Forelimb muscle (tissue), 1 donor: ENCODE measurements at places on chromosomes 4 and X.

DNA sequence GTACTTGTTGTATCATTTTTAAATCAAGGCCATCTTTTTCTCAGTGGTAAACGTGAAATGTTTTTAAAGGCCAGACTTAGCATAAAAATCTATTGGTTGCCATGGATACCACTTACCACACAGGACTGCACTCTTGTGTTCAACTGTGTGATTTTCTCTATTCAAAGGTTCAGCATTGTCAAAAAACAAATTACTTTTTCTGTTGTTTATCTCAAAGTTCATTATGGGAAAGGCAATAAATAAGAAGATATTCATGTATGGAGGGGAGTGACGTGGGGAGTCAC lies 231.0 kb upstream of the GATB start:
- no peak for DNase-seq

DNA sequence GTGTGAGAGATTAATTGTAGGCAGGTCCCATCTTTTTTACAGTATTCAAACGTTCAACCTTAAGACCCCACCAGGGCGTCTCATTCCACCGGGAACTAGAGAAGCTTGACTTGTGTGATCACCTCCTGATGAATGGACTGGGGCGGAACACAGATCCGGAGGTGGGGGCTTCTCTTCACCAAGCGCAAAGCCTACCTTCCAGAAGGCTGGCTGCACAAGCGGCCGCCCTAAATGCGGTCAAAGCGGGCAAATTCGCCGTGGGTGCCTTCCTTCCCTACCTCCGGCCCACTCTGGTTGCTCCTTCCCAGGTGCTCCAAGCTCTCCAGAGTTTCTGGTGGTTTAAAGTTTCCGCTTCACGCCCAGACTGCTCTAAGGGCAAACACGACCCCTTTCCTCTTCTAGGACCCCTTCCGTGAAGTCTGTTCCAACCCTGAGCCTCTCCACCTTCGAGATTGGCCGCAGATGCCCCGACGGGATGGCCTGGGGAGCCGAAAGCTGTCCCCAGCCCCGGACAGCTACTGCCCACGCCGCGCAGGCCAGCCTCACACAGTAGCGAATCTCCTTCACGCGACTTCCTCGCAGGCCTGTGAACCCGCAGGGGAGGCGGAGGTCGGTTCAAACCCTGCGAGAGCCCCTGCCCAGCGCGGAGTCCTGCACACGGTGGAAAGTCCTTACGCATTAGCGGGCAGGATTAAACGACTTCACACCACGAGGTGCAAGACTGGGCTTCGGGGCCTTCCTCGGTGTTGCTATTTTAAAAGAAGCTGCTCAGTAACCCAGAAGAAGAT lies 1.6 kb upstream of the WWC2 start:
- no peak for DNase-seq

DNA sequence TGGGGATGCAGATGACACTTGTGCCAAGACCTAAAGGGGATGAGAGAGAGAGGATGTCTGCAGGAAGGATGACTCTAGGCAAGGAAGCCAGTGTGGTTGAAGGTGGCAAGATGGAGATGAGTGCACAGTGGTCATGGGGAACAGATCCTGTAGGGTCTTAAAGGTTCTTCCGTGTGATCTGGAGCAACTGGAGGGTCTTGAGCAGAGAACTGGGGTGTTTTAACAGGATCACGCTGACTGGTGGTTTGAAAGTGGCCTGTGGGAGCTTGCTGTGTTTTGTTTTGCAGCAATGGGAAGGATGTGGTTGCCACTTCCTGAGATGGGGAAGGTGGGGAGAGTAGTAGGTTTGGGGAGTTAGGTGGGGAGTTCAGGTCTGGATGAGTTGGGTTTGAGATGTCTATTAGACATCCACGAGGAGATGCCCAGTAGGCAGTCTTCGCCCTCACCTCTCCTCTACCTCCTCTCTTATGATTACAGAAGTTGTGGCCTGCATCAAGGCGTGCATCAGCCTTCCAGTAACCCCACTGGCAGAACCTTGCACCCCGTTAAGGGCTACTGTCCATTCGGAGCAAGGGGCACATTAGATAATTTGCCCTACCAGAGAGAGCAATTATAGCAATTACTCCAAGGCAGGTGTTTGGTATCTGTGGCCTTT lies 1.4 kb upstream of the STBD1 start:
- DNase-seq, result no peak

DNA sequence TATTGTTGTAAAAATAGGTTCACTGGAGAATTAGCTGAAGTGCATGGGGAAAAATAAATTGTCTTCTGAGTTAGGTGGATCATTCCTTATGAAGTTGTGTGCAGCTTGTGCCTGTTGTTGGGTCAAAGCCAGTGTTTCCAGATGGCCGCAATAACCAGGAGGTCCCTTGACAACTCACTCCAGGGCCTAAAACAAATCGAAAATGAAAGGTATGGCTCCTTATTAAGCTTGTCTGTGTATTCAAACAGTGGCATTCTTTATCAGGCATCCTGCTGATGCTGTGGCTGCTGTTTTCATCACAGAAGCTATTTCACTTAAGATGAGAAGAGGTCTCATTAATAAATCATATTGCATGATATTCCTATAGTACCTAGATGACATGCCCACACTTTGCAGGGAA lies 80.2 kb downstream of the GRIA2 start:
- DNase-seq, result no peak

DNA sequence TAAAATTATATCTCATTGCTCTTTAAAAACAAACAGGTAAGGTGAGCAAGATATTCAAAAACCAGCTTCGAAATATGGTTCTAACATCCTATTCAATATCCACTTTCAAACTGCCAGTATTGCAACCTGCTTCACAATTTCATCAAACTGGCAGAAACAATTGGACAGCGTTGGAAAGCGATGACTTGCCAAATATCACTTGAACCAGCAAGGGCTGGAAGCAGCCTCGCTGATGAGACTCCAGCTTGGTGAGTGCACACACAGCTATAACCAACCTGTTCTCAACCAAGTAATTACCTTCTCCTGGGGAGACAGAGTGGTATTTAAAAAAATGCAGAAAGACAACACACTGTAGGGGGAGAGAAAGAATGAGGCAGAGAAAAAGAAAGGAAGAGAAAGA lies 155.8 kb upstream of the RAI2 start:
- no peak for DNase-seq

GRCh38 chr4:133588306-133588705 lies 439.2 kb downstream of the PCDH10 start:
- no peak for DNase-seq

- DNase-seq, result no peak
Measured at GRCh38 chr4:176207839-176208238, 12.5 kb upstream of the SPATA4 start.

- DNase-seq, result no peak
Measured at GRCh38 chr4:118718511-118719170, 33.4 kb downstream of the METTL14 start.

DNA sequence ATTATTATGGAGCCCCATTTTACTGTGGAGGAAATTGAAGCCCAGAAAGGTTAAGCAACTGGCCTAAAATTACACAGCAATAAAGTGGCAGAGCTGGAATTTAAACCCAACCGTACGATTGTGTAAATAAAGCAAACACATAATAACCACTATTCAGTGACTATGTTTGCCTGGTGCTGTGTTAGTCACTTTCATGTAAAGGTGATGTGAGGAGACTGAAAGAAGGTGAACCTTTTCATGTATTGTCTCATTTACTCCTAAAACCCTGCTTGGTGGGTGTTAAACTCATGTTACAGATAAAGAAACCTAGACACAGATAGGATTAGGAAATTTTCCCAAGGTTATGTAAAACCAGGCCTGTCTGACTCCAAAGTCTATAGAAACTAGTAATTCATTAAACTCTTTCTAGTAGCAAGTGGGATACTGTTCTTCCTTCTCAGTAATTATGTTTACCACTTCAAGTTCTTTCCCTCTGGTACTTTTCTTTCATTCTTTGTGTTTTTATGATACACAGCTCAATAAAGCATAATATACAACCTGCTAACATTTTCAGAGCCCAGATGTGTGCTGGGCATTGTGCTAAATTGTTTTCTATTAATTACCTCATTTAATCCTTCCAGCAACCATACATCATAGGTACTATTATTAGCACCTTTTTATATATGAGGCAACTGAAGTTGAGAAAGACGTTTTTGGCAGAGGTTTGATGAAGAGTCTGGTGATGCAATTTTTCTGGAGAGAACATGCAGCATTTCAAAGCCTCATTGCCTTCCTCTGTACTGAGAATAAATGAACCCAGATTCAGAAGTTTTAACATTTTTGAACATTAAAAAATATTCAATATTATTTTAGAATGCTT lies 202.7 kb downstream of the SPRY1 start:
- no peak for DNase-seq

- no peak for DNase-seq
Measured at GRCh38 chr4:8765631-8766590, 105.7 kb downstream of the HMX1 start.

GRCh38 chrX:13283950-13284546 lies 35.8 kb downstream of the ATXN3L start:
- no peak for DNase-seq
